ENCODE measurements at places on chromosomes 1 and 21.

GRCh38 chr1:1359308-1359663 lies 931 bp upstream of the MXRA8 start:
- DNase-seq = no peak

DNA sequence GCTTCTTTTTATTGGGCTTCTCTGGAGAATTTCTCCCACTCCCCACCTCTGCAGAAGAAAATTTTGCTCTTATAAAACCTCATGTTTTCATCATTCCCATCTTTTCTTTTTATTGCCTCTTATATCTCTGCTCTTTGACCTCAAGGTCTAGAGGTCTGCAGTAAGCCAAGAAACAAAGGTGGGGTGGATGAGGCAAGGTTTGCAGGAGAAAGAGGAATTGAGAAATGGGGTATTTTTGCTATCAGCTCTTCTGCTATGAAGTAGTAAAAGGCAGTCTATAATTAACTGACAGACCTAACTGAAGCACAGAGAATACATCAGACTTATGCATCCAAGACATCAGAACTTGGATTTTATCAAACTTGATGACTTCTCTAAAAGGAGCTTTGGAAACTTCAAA lies 22.9 kb downstream of the SYT11 start:
- no peak for DNase-seq

GRCh38 chr1:188514917-188515316 lies 1686.2 kb downstream of the PLA2G4A start:
- DNase-seq = no peak

GRCh38 chr1:110864287-110864686 lies 8.7 kb upstream of the CD53 start:
- no peak for DNase-seq

- no peak for DNase-seq
Observed at GRCh38 chr1:59908084-59908483, 18.5 kb downstream of the CYP2J2 start.

DNA sequence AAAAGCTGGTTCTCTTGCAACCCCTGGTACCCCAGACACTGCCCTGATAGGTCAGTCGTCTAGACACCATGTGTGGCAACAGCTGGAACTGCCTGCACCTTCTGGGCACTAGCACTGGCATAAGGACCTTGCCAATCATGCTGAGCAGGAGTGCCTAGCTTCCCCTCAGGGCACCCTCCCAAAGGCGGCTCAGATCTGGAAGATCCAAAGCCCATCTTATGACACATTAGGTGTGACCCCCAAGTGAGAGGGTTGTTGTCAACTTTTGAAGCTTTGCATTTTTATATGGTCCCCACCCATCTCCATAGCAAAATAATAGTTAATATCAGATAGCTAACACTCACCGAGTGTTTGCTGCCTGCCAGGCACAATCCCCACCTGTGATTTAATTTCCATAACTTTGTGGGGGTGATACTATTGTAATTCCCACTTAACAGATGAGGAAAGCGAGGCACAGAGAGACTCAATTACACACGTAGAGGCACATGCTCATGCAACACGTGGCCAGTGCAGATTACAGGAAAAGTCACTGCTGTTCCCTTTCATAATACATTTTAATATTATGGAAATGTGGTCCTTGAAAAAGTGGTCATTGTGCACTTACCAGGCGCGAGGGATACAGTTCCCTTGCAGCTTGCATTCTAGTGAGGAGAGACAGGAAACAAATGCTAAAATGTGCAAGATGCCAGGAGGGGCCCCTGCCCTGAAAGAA lies 25.8 kb downstream of the EXOC8 start:
- DNase-seq = no peak

DNA sequence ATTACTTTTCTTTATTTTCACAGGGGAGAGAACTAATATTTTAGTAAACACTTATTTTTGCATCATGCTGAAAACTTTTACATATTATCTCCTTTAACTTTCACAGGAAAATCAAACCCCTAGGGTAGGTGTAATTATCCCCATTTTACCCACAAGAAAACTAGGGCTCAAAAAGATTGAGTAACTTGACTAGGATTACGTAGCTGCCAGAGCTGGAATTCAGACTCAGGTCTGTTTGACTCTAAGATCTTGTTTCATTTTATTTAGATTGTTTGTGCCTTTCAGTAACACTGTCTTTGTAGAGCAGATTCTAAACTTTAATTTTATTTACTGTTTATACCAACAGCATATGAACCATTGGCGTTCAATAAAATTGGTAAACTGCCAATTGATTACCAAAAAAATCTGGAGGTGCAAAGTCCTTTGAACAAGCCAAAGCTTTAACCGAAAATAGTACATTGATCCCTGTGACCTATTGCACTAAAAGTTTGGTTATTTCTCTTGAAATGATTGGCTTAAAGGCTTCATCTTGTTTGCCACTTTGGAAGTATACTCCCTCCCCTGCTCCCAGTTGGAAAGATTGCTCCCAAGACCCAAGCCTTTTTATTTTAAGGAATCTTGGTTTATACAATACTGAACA lies 71.0 kb upstream of the WDR26 start:
- no peak for DNase-seq

Data from stimulated activated CD8-positive, alpha-beta memory T cell treated with anti-CD3 and anti-CD28 coated beads, Interleukin-4, amount 100 ng/mL, for 1 hour (primary cell).